Activated CD4-positive, alpha-beta T cell treated with anti-CD3 and anti-CD28 coated beads, Interleukin-2, Interleukin-6, amounts not matched to agents 100 ng/mL and 50 ng/mL, durations not matched to agents 16 hours and 8 hours (primary cell): ENCODE measurements at places on chromosomes 13 and 19.

GRCh38 chr13:44386913-44387556, 13.4 kb downstream of the SERP2 start:
- no peak for DNase-seq

DNA sequence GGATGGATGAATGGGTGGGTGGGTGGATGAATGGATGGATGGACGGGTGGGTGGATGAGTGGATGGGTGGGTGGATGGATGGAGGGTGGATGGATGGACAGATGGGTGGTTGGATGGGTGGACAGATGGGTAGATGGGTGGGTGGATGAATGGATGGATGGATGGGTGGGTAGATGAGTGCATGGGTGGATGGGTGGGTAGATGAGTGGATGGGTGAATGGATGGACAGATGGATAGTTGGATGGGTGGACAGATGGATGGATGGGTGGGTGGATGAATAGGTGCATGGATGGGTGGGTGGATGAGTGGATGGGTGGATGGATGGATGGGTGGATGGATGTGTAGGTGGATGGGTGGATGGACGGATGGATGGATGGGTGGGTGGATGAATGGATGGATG, 17.8 kb downstream of the SHC2 start:
- DNase-seq: no peak

GRCh38 chr13:112208656-112209055, 141.7 kb downstream of the SOX1 start:
- no peak for DNase-seq

DNA sequence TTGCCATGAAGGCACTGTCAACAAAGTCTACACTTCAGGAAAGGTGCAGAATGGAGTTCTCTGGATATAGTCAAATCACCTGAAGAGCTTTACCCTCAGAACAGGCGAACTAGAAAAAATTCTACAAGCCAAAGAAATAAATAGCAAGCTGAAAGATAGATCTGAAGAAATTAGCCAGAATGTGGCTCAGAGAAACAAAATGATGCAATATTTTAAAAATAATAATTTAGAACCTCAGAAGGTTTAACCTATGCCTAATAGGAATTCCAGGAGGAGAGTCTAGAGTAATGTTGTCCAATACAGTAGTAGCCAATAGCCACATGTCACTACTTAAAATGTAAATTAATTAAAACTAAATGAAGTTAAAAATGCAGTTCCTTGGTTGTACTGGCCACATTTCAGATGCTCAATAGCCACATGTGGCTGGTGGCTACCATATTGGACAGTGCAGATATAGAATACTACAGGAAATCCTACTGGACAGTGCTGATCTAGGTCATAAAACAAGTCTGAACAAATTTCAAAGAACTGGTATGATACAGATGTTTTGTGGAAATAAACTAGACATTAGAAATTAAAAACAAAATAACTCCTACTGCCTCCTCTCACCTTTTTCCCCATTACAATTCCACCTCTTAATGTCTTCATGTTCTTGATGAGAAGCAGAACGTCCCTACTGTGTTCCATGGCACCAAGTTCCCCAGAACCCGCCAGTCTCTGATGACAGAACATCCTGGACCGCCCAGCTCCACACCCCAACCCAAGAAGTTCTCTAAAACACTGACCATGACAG, 679 bp upstream of the CDADC1 start:
- DNase-seq: no peak

DNA sequence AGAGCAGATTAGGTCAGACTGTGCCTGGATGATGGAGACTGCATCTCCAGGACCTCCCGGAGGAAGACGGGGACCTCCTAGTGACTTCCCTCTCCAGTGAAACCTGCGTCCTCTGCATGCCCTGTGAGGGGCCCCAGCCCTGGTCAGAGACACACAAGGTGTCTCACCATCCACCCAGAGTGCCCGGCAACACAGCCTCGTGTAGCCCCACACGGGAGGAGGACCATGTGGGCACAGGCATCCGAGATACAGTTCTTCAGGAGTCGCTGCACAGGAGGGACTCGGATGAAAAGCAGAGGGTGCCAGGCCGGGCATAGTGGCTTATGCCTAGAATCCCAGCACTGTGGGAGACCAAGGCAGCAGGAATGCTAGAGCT, 64.8 kb downstream of the PEPD start:
- DNase-seq: no peak

- no peak for DNase-seq
These were observed 235.9 kb downstream of the NHLRC3 start for GRCh38 chr13:39273953-39274738.

DNA sequence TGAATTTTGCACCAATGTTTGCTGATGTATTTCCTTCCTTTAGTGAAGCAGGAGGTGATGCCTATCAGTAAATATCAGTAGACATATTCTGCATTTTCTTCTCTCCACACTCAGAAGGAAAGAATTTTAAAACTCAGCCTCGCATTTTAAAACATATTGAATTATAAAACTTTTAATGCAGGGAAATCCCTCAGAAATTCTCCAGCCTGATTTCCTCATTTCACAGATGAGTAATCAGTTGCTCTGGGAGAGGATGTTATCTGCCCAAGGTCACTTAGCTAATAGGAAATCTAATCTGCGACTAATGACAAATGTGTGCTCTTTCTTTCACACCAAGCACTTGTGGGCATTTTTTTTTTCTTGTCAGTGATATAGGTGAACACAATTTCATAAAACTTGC, 320.6 kb downstream of the ITGBL1 start:
- no peak for DNase-seq

DNA sequence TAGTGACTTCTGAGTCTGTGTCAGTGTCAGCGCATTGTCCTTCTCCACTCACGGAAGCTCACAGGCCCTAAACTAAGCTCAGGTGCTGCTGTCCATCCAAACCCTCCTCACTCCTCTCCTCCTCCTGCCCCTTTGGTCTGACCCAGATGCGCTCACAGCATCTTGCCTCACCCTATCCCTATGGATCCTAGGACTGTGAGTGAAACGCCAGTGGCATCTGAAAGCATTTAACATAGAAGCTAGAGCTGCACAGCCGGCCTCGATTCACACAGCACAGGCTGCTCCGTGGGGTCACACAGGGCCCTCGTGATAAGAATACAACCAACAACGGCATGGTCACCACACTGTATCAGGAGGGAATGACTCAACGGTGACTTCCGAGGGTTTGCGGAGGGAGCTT, 149.1 kb upstream of the SPACA7 start:
- no peak for DNase-seq

- no peak for DNase-seq
These were observed 212.8 kb downstream of the RFC3 start for GRCh38 chr13:34030782-34031181.

GRCh38 chr19:16456652-16457194, 15.0 kb downstream of the EPS15L1 start:
- no peak for DNase-seq

GRCh38 chr13:113777311-113778260, 18.6 kb downstream of the TMEM255B start:
- no peak for DNase-seq

- DNase-seq: no peak
These were observed 351.9 kb upstream of the MIR17HG start for GRCh38 chr13:90995614-90996013.

DNA sequence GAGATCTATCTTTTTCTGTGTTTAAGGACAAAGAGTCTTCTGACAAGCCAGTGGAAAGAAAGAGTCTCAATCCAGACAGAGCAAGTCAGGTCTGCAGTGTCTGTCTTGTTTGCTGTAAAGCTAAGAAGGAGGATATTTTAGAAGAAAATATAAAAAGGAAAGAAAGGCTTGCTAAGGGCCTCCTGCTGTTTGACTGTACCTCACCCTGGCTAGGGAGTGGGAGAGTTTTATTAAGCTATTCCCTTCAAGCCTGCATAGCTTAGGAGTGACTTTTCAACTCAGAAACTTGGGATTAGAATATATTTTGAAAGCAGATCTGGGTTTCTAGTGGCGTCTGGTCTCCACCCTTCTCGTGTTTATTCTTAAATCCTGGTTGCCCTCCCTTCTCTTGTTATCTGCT, 460.0 kb downstream of the COG6 start:
- no peak for DNase-seq

- DNase-seq: no peak
These were observed 17.9 kb downstream of the PPP1R37 start for GRCh38 chr19:45110851-45111266.

DNA sequence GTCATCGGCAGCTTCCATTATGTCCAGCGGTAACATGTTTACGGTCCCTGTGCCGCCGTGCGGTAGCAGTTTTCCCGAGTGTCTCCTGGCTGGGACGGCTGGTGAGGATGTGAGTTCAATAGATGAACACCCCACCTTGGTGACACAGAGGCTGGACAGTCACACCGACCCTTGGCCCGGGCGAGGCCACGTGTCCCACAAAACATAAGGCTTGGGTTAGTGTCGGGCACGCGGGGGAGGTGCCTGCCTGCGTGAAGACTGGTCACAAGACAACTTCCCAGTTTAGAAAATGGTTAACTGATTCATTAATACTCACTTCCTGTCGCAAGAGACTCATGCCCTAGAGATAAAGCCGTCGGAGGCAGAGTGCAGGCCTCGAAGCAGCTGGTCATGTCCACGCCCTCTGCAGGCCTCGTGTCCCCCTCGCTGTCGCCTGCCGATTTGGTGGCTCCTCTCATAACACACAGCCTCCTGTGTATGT, 17.2 kb downstream of the RASA3 start:
- no peak for DNase-seq

DNA sequence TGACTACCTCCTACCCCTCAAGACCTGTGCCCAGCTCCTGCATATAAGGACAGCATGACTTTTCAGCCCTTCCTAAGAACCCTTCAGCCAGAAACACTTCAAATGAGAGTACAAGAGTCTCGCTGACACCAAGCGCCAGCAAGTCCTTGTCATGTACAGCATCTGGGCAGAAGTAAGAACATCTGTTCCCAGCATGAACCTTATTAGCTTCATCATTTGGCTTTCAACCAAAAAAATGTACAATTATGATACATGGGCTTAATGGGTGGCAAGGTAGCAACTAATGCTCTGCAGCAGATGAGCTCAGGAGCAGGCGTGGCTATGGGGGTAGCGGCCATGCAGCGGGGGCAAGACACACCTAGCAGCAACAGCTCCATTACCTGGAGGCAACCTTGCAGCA, 487.6 kb downstream of the COG6 start:
- no peak for DNase-seq

DNA sequence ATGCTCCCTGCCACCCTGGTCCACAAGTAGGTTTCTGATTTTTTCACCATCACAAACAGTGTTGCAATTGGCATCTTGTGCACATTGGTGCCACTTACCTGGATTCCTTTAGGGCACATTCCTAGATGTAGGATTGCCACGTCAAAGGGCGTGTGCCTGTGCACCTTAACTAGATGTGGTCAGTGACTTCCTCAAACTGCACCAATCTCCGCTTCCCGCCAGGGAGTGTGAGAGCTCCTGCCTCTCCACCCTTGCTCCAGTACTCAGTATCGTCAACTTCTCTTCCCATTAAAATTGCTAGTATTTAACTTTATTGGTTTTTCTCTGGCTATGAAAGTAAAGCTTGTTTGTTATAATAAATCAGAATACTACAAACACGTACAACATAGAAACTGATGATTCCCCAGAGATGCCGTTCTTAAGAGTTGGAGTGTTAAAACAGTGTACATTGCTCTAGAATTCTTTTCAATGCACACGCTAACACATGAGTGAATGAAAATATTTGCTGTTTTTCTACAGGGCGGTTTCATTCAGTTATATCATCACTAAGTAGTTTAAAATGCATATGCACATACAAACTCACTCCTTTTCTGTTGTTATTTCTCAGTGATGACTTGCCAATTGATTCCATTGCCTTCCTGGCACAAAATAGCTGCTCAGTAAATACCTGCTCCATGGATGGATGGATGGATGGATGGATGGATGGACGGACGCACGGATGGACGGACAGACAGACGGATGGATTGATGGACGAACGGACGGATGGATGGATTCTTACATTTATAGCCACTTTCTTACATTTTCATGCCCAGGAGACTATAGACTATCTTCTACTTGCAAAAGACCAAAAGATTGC, 23.4 kb downstream of the CCNE1 start:
- no peak for DNase-seq

- DNase-seq: no peak
These were observed 22.4 kb upstream of the CRTC1 start for GRCh38 chr19:18660939-18661670.

- DNase-seq: no peak
These were observed 23.9 kb upstream of the CXCL17 start for GRCh38 chr19:42466521-42467182.

- DNase-seq: no peak
These were observed 1.5 kb downstream of the FAM124A start for GRCh38 chr13:51223560-51224270.

DNA sequence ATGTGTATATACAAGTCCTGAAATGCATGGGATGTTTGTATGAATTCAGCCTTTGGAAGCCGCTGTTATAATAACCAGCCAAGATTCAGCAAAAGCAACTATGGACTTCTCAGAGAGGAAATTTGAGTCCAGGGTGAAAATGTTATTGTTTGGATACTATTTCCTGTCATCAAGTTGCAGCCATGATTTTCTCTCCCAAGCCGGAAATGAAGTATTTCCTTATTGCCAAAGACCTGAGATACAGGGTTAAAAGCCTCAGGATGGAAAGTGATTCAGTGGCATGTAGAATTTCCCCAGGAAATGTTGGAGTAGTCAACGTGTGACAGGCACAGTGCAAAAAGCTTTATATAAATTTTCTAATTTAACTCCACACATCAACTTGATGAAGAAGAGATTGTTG, 133.9 kb downstream of the IRS2 start:
- no peak for DNase-seq

- DNase-seq: no peak
These were observed 25.6 kb upstream of the PCCA start for GRCh38 chr13:100063333-100063732.

DNA sequence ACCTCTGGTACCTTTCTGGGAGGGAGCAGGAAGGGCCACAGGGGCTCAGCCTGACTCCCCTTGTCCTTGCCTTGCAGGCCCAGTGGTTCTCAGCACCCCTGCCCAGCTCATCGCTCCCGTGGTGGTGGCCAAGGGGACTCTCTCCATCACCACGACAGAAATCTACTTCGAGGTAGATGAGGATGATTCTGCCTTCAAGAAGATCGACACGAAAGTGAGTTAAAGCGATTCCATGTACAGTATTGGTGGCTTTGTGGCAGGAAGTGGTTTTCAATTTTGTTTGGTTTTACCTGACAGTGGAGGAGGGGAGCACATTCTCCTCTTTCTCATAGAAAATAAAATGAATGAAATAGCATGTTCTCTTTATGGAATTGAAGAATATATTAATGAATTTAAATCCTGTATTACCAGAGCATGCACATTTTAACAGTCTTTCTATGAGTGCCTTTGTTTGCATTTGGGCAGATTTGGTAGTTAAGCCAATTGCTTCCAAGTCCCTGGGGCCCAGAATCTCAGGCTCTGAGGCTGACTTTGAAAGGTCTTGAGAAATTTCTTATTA, 4.1 kb downstream of the MAB21L1 start:
- no peak for DNase-seq

DNA sequence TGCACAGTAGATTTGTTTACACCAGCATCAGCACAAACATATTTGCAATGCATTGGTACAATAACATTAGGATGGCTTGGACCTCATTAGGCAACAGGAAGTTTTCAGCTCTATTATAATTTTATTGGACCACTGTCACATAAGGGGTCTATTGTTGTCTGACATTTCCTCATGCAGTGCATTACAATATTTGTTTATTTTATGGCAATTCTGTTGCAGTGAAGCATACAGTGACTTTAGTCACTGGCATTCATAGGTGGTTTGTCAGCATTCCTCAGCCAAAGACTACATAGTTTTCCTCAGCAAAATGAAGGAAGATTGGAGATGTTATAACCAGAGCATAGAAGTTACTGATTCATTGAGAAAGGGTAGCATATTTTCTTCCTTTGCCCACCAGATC, 1732.9 kb downstream of the PCDH9 start:
- DNase-seq: no peak

- DNase-seq: no peak
These were observed 2.0 kb downstream of the SPART start for GRCh38 chr13:36344173-36344572.
